ENCODE measurements at places on chromosomes 2 and 18.

DNA sequence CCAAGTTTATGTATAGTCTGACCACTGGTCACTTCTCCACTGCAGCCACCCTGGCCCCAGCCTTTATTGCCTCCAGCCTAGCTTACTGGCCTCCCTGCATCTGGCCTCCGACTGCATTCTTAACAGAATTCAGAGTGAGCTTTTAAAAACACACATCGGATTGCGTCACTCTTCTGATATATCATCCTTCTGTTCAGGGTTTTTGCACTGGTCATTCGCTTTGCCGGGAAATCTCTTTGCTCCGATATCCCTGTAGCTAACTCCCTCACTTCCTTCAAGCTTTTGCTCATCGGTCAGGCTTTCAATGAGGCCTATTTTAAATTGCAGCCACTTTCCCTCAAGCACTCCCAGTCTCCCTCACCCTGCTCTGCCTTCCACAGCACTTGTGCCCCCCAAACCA, 101.6 kb upstream of the DLX2 start:
- DNase-seq: no peak

GRCh38 chr2:96547203-96547641, 10.7 kb downstream of the ARID5A start:
- no peak for DNase-seq

DNA sequence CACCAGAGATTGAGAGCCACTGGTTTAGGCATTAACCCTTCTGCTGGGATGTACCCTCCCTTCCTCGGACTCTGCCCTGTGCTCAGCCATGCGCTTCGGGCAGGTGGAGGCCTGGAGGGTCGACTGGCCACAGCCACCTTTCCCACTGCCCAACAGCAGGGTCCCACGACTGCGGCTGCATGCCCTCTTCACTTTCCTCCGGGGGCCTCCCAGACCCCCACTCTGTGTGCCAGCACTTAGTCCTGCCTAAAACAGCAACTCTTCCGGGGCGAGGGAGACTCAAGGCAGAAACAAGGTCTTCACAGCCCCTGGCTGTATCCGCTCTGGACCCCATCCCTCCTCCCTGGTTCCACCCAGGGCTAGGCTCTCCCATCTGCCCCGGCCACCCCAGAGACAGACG, 31.3 kb upstream of the BIN1 start:
- no peak for DNase-seq

DNA sequence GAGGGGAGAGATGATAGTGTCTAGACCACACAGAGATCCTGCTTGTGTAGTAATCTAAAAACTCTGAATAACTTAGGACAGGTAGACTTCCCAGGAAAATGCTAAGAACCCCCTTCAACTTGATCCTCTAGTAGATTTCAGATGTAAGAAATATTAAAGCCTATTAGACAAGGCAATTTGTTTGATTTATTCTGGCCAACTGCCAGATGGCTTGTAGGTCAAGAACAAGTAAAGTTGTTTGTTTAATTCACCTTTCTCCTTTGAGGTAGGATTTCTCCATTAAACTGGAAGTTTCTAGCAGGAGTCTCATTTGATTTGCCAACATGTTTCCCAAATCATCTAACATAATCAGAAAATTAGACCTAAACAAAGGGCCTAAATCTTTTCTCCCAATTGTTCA, 48.6 kb downstream of the SH3RF3 start:
- no peak for DNase-seq

GRCh38 chr2:178241844-178242551, 47.7 kb downstream of the OSBPL6 start:
- peak; percentile 43 for DNase-seq

DNA sequence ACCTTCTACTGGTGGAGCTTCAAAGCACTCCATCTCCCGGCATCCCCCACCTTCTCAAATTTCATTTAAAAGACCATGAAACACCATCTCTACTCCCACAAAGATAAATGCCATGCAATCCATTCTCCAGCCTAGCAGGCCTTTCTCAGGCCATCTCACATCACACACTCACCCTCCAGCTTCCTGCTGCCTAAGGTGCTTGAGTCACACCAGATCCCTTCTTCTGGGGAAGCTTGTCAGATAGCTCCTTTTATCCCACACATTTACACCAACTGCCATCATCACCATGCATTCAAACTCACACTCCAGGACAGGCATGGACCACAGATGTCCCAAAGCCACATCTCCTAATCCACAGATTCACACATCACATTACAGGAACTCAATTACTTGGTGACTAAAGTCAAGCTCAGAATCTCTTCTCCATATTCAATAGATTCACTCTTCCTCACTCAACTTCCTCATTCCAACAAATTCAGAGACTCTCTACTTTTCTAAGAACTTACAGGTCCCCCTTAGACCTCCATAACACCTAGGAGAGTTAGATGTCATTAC, 292.5 kb downstream of the TNS1 start:
- no peak for DNase-seq

DNA sequence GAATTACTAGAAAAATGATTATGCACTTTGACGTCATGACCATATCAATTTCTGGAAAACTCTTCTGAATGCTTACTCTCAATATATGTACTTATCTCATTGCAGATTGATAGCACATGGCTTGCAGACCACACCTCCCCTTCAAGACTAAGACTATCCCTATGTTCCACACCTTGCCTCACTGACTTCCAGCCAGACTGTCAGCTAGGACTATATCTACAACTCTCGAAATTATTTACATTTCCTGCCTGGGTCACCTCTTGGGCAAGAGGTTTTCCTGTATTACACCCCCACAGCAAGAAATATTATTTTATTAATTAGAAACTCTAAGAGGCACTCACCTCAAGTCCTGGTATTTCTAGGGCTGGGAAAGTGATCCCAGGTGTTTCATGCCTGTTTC, 236.6 kb downstream of the CYRIA start:
- no peak for DNase-seq

DNA sequence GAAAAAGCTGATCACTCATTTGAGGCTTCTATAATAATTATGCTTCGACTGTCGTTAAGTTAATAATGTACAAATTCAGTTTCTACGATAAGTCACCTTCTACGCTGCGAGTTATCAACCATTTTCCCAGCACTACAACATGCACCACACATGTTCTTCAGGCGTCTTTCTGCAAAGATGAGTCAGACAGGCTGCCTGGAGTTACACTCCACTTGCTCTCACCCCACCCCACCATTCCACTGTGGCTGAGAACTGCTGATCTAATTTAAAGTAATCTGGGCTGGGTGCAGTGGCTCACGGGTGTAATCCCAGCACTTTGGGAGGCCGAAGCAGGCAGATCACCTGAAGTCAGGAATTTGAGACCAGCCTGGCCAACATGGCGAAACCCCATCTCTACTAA, 218.6 kb downstream of the DYM start:
- no peak for DNase-seq

- no peak for DNase-seq
Observed at GRCh38 chr2:144518748-144519596, 947 bp downstream of the ZEB2 start.

GRCh38 chr2:208722731-208723130, 316.1 kb downstream of the PTH2R start:
- no peak for DNase-seq

- no peak for DNase-seq
Observed at GRCh38 chr2:236575510-236575909, 5.9 kb downstream of the ACKR3 start.

- no peak for DNase-seq
Observed at GRCh38 chr18:25827961-25828561, 262.4 kb downstream of the SS18 start.

DNA sequence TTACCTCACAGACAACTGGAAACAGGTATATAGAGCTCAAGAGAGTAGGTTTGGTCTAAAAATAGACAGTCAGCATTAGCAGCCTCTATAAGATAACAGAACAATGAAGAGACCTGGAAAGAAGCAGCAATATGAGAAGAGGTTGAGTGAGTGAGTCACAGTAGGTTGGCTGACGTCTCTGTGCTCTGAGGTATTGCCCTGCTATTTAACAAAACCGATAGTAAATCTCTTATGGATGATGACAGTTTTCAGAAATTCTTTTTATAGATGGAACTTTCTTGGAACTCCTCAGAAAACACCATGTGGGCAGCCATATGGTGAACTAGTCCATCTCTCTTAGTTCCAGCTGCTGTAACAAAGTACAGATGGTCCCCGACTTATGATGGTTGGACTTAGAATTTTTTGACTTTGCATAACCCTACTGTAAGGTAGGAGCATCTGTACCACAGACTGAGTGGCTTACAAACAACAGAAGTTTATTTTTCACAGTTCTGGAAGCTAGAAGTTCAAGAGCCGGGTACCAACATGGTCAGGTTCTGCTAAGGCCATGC, 123.5 kb downstream of the MBD2 start:
- no peak for DNase-seq

DNA sequence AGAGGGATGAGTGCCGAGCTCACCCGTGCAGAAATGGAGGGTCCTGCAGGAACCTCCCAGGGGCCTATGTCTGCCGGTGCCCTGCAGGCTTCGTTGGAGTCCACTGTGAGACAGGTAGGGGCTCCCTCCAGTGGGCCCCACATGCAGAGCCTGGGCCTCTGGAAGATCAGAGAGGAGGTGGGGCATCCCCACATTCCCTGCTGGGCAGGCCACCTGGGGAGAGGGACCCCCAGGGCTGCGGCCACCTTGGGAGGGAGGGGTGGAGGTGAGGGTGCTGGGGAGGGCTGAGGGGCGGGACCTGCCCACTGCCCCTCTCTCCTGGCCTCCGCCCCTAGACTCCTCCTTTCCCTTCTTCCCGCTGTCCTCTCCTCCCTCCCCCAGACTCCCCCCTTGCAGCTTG, 38.5 kb downstream of the MTERF4 start:
- DNase-seq: no peak

DNA sequence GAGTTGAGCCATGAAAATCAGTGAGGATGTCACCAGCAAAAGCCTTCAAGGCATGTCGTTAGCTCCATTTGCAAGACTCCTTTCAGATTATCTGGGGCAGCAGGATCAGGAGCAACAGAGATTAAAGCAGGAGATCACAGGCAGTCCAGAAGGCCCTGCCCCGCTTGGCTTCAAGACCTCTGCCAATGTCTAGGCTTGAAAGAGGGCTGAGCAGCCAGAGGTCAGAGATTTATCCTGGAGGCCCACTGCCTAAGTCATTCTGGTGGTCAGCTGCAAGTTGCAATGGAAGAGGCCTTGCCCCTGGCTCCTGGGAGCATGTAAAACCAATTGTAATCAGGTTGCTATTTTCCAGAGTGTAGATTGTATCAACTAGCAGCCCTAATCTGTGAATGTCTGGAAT, 416.5 kb downstream of the BCL11A start:
- no peak for DNase-seq
